ENCODE measurements at places on chromosomes 3 and 15.

DNA sequence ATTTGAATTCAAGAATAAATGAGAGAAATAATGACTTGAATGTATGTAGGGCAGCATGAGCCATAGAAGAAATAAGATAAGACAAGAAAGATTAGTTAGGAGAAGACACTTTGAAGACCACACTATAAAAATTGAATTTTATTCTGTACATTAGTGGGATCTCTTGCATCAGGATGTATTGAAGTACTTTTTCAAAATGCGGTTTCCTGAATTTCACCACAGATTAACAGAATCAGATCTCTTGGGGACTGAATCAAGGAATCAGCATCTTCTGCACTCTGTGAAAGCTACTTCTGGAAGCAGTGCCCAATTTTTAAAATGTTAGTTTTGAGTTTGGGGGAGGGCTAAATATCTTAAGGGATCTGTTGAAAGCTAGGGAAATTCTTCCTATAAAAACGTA, 763.9 kb upstream of the GOLIM4 start:
- DNase-seq, result no peak

GRCh38 chr15:62558640-62559380, 393.7 kb upstream of the C2CD4B start:
- no peak for DNase-seq

DNA sequence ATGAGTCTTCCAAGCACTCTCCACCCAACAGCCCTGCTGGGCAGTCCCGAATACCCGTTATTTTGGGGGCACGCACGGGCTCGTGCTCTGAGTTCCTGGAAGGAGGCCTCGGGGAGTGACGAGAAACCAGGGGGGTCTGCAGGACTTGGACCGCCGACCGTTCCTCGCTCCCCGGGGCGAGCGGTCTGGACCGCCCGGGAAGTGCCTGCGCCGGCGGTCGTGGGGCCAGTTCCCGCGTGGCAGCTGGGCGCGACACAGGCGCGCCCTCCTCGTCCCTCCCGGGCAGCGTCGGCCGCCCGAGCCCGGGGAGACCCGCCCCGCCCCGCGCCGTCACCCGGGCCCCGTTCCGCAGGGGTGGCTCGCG, 387 bp downstream of the GNB4 start:
- DNase-seq, result peak; percentile 30

GRCh38 chr3:45547764-45548680, 46.5 kb upstream of the LIMD1 start:
- DNase-seq, result peak; percentile 4

DNA sequence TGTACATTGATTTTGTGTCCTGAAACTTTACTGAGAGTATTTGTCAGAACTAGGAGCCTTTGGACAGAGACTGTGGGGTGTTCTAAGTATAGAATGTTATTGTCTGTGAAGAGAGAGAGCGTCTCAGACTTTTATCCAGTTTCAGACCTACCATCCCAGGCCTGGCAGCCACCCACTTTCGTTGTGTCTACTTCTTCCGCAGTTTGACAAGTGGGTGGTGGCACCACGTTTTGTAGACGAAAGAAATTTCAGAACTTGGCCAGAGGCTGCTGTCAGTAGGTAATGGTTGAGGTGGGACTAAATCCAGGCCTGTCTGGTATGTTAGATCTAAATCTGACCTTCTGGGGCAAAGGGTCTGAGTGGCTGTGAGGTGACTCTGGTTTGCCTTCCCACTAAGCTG, 13.4 kb upstream of the TRAK1 start:
- no peak for DNase-seq

DNA sequence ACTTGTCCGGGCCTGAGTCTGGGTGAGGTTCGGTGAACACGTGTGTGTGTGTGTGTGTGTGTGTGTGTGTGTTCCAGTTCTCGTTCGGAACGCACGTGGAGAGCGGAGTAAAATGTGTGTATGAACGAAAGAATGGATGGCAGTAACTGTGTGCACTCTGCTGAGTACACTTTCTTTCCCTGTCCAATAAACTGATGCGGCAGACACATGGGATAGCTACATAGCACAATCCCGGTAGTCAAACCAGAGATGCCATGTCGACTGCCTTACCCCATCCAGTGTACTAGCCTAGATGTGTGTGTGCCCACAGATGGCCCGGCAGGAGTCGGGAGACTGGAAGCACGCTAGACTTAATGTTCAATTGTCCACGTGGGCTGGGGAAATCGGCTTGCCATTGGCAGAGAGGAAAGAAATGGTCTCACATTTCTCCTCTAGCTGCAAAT, 507 bp upstream of the GOLIM4 start:
- peak; percentile 89 for DNase-seq

DNA sequence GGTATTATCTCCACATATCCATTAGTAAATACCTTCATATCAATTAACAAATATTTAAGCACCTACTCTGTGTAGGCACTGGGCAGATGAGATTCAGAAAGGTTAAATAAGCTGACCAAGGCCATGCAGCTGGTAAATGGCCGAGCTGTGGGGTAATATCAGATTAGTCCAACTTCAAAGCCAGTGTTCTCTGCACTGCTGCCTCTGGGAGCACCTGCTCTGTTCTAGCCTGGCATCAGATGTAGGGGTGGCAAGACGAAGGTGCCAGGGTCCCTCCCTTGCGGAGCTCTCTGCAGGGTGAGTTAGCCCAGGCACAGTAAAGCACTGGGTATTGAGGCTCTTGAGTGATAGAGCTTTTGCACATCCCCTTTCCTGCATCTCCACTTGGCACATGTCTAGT, 5.5 kb downstream of the TATDN2 start:
- DNase-seq, result no peak

DNA sequence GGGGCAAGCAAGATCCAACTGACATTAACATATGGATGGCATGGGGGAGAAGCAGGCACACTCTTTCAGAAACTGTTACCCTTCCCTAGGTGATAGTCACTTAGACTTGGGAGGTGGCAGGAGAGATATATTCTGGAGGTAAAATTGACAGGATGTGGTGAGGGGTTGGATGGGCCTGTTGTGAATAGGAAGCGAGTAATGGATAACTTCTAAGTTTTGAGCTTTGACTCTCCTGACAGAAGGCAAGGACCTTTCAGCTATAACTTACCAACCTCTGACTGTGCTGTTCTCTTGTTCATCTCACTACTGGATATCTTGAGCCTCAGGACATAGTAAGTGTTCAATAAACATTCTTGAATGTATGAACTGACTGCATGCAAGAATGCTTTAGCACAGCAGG, 1.9 kb upstream of the PDIA5 start:
- DNase-seq, result no peak

GRCh38 chr3:159854500-159855124, 134.0 kb upstream of the IL12A start:
- peak; percentile 93 for DNase-seq

DNA sequence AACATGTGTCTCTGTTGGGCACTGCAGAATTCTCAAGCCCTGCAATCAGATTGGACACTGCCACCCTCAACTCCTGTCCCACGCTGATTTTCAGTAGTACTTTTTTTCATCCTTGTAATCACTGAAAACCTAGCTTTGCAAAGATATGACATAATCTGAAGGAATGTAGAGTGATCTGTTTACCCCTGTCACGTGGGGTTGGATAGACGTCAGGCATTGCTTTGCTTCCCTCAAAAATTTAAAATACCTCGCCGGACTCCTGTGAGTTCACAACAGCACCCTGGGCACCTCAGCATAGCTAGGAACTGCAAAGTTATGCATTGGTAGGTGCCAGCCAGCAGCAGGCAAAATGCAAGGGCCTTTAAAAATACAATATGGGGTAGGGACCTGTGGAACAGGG, 71.1 kb upstream of the OXTR start:
- no peak for DNase-seq

DNA sequence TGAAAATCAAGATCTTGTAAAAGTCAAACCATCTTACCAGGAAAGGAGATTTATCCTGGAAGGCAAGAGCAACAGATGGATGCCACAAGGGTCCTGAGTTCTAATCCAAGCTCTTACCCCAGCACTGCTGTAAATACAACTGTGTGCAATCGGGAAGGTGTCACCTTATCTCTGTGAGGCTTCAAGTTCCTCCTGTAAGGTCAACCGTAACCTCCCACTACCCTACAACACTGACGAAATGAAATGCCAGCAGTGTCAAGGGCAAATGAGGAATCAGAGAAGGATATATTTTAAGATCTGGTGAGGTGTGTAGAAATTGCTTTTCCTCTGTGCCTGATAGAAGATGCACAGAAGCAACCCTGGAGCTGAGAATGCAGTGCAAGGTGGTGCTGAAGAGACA, 207.8 kb downstream of the NTRK3 start:
- DNase-seq, result no peak

GRCh38 chr3:10529809-10530208, 24.4 kb upstream of the ATP2B2 start:
- no peak for DNase-seq
